H9 (cell line): ENCODE measurements at places on chromosomes 2 and 18.
A peak's percentile ranks its signal among the peaks of the same experiment; 100 is the strongest.

- DNase-seq = no peak
- no peaks in the 10 kb centered on the region for H3K36me3 ChIP-seq
- H3K27me3 ChIP-seq = no peaks in the 10 kb centered on the region
- no peaks in the 10 kb centered on the region for H3K4me1 ChIP-seq
- H3K4me3 ChIP-seq = no peak overlapping the region
- no peak overlapping the region for H3K27ac ChIP-seq
Measured at GRCh38 chr2:152890736-152891135, 172.3 kb downstream of the ARL6IP6 start.

DNA sequence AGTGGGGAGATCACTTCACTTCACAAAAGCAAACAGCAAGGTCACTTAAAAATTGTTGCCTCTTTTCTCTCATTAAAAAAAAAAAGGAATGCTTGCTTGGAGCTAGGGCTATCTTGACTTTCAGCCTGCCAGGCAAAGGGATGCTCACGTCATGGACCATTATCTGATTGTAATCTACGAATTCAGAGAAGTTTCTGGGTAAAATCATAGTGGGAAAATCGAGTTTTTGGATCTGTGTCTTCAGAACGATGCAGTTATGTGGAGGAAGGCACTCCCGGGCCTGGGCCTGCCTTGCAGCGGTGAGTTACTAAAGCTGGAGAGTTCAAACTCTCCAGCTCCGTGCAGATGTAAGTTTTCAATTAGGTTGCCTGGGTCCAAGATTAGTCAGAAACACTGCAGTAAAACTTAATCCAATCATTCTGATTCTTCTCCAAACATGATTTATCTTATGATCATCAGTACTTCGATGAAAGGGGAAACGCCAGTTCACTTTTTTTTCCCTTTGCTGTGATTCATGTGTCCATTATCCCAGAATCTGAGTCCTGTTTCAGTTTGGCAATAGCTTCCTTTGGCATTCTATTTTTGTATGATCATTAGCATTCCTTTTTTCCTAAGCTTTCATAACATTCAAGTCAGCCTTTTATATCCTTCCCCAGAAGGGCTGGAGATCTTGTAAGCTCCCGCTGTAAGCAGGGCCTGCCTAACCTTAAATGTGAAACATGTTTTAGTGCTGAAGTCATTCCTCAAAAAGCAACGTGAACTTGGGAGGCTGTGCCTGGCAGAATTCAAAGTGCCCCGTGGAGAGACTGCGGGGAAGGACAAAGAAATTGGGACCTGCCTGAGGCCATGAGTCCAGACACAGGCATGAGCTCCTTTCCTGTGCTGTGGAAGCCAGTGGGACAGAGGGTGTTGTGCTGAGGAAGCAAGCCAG is 119.3 kb upstream of the TWIST2 start:
- H3K4me1 ChIP-seq = no peaks in the 10 kb centered on the region
- no peaks in the 10 kb centered on the region for H3K36me3 ChIP-seq
- H3K27ac ChIP-seq = no peak overlapping the region
- no peak for DNase-seq

DNA sequence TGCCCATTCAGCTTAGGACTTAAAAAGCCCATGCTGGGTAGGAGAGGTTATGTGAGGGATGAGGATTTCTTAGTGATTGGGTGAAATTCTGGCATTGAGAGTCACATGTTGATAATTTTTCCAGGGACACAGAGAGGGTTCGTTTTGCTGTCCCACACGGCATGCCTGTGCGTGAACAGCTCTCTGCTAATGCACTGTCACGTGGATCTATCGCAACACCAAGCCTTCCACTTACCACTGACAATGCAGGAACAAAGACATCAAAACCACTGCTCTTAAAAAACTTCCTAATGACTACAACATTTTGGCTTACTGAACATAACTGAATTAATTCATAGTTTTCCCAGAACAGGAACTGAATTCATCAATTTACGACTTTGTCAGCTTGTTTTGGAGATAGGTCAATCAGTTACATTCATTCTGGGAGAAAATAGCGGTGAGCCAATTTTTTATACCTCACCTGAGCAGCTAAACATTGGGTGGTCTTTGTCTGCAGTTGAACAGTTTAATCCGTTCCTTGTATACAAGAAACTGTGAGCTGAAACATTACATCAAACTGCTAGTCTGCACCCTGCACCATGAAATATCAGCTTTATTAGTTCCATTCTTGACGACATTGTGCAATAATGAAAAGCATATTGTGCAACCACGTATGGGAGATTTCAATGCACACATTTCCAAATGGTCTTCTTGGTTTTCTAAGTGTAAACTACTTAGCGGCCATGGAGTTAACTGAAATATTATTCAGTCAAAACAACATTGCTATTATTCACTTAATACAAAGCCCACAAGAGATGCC is 127.1 kb downstream of the LPIN1 start:
- no peaks in the 10 kb centered on the region for H3K27me3 ChIP-seq
- no peaks in the 10 kb centered on the region for H3K4me1 ChIP-seq
- no peak overlapping the region for H3K27ac ChIP-seq
- no peak overlapping the region for H3K4me3 ChIP-seq
- no peaks in the 10 kb centered on the region; the same call in 2 of the 3 replicates for H3K36me3 ChIP-seq

DNA sequence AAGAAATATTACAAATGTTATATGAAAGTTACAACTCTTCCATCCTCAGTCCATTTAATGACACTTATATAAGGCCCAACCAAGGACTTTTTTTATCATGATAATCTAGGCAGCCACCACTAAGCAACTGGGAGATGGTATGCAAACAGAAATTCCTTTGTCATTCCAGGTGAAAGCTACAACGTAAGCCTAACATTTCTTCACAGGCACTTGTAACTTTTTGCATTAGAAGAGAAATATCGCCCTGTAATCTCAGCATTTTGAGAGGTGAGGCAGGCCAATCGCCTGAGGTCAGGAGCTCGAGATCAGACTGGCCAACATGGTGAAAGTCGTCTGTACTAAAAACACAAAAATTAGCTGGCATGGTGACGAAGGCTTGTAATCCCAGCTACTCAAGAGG is 581.2 kb upstream of the SLC8A1 start:
- peaks cover 5% of the 10 kb centered on the region; the same call in 1 of the 2 replicates for H3K36me3 ChIP-seq
- H3K27ac ChIP-seq = peak overlapping the region; percentile 66
- DNase-seq = peak; percentile 34
- peak overlapping the region; percentile 36; the same call in 1 of the 3 replicates for H3K4me3 ChIP-seq

DNA sequence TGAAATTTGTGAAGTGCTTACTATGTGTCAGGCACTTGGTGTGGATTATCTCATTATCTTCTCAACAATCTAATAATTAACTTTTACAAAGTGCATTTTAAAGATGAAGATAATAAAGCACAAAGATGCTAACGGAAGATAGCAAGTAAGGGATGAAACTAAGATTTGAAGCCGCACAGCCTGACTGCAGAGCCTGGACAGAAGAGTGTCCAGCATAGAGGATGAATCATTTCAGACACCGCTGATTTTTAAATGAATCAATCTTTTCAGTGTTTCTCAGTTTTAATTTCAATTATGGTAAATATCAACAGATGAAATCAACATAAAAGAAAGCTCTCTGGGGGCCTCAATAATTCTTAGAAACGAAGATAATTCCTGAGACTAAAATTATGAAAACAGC is 24.5 kb upstream of the STAM2 start:
- H3K4me1 ChIP-seq = no peaks in the 10 kb centered on the region; the same call in 1 of the 2 replicates
- no peak overlapping the region for H3K27ac ChIP-seq
- no peaks in the 10 kb centered on the region for H3K27me3 ChIP-seq
- no peak for DNase-seq

- H3K27me3 ChIP-seq = no peaks in the 10 kb centered on the region
- H3K4me1 ChIP-seq = 0 out of 2 replicates have a peak, but pooled peaks cover 2% of the 10 kb centered on the region
- DNase-seq = no peak
- H3K27ac ChIP-seq = no peak overlapping the region
- no peaks in the 10 kb centered on the region for H3K36me3 ChIP-seq
Measured at GRCh38 chr2:64463781-64464180, 9.8 kb downstream of the LGALSL start.

- no peak overlapping the region for H3K4me3 ChIP-seq
- H3K36me3 ChIP-seq = peaks cover 2% of the 10 kb centered on the region
- H3K27ac ChIP-seq = no peak overlapping the region
- no peaks in the 10 kb centered on the region for H3K27me3 ChIP-seq
- no peak for DNase-seq
Measured at GRCh38 chr18:62881509-62882016, 166.2 kb downstream of the PHLPP1 start.

DNA sequence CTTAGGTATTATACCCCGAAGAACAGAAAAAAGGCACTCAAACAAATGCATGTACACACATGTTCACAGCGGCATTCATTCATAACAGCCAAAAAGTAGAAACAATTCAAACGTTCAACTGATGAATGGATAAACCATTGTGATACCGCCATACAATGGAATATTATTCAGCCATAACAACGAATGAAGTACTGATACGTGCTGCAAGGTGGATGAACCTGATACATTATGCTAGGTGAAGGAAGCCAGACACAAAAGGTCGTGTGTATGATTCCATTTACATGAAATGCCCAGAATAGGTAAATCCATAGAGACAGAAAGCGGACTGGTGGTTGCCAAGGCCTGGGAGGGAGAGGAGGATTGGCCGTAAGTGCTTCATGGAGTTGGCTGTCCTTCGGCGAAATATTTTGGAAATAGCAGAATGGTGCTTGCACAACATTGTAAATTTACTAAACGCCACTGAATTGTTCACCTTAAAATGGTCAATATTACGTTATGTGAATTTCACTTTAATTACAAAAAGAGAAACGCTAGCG is 750 bp upstream of the RMP24 start:
- peak overlapping the region; percentile 94 for H3K4me3 ChIP-seq
- peaks cover 2% of the 10 kb centered on the region; the same call in 1 of the 2 replicates for H3K4me1 ChIP-seq
- no peak overlapping the region for H3K27ac ChIP-seq
- peaks cover 20% of the 10 kb centered on the region for H3K36me3 ChIP-seq
- no peak for DNase-seq

- DNase-seq = no peak
- no peaks in the 10 kb centered on the region; the same call in 2 of the 3 replicates for H3K36me3 ChIP-seq
- no peaks in the 10 kb centered on the region for H3K27me3 ChIP-seq
- H3K4me3 ChIP-seq = no peak within 1 kb of the TSS
- no peak within 1 kb of the TSS for H3K27ac ChIP-seq
- no peaks in the 10 kb centered on the region for H3K4me1 ChIP-seq
Measured at GRCh38 chr2:203936535-203936934, at the start of gene ICOS. ICOS (plus strand) TSS chr2:203936763; CDS start chr2:203936815, 52 bp downstream.

GRCh38 chr2:240514631-240515030 is 43.2 kb downstream of the ANKMY1 start:
- DNase-seq = peak; percentile 11
- no peak overlapping the region for H3K27ac ChIP-seq
- no peak overlapping the region for H3K4me3 ChIP-seq
- no peaks in the 10 kb centered on the region; the same call in 1 of the 2 replicates for H3K27me3 ChIP-seq

DNA sequence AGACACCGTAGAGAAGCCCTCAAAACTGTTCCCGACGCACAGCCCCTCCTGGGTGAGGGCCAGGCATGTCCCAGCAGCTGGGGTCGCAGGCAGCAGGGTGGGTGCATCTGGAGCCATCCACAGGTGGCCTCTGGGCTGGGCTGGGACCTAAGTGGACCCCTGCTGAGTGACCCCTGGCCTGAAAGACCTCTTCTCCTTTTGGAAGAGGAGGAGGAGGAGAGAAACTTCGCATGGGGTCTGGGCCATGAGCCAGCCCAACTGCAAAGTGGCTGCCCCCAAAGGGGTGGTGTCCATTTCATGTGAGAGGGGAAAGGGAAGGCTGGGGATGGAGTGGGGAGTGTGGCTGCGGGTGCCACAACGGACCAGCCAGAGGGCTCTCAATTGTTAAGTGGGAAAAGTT is 25.1 kb downstream of the ANO7 start:
- H3K4me1 ChIP-seq = peaks cover 4% of the 10 kb centered on the region; the same call in 1 of the 2 replicates
- no peak for DNase-seq
- H3K4me3 ChIP-seq = no peak overlapping the region; the same call in 1 of the 3 replicates
- no peaks in the 10 kb centered on the region for H3K27me3 ChIP-seq
- no peak overlapping the region for H3K27ac ChIP-seq
- H3K36me3 ChIP-seq = no peaks in the 10 kb centered on the region

GRCh38 chr18:4455113-4455811 is at the start of gene DLGAP1:
DLGAP1 (minus strand) TSS chr18:4455307.
- H3K36me3 ChIP-seq = no peaks in the 10 kb centered on the region; the same call in 1 of the 2 replicates
- H3K27me3 ChIP-seq = peaks cover 4% of the 10 kb centered on the region; the same call in 1 of the 2 replicates
- no peak within 1 kb of the TSS for H3K27ac ChIP-seq
- H3K4me1 ChIP-seq = peaks cover 4% of the 10 kb centered on the region; the same call in 1 of the 2 replicates
- DNase-seq = peak; percentile 82

GRCh38 chr2:119921825-119922224 is 91.1 kb upstream of the EPB41L5 start:
- H3K36me3 ChIP-seq = no peaks in the 10 kb centered on the region
- H3K27me3 ChIP-seq = no peaks in the 10 kb centered on the region
- DNase-seq = no peak
- H3K4me1 ChIP-seq = no peaks in the 10 kb centered on the region

GRCh38 chr2:212109217-212109616 is 429.4 kb downstream of the ERBB4 start:
- no peaks in the 10 kb centered on the region for H3K27me3 ChIP-seq
- no peak overlapping the region for H3K4me3 ChIP-seq
- H3K27ac ChIP-seq = no peak overlapping the region
- peaks cover 25% of the 10 kb centered on the region for H3K36me3 ChIP-seq
- H3K4me1 ChIP-seq = peaks cover 9% of the 10 kb centered on the region; the same call in 1 of the 2 replicates

DNA sequence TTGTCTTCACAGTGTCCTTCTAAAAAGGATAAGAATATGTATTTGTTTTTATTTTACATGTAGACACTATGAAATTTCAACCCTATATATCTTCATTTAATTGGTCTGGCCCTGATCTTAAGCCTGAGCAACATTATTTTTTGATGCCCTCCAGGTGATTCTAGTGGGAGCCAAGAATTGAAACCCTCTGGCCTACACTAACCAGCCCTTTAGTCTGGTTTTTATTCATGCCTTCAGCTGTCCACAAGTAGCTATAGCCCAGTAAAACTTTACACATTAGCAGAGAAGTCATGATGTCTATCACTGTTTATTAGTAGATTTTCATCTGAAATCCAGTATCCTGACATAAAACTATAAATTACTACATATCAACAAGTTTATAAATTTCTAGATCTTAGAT is 52.7 kb upstream of the UBXN4 start:
- no peaks in the 10 kb centered on the region for H3K27me3 ChIP-seq
- H3K4me1 ChIP-seq = no peaks in the 10 kb centered on the region
- H3K36me3 ChIP-seq = peaks cover 26% of the 10 kb centered on the region
- DNase-seq = no peak

- H3K4me1 ChIP-seq = no peaks in the 10 kb centered on the region
- H3K27me3 ChIP-seq = no peaks in the 10 kb centered on the region
- no peak overlapping the region for H3K4me3 ChIP-seq
- no peaks in the 10 kb centered on the region for H3K36me3 ChIP-seq
- no peak for DNase-seq
Measured at GRCh38 chr18:57543560-57543959, 42.9 kb downstream of the FECH start.

DNA sequence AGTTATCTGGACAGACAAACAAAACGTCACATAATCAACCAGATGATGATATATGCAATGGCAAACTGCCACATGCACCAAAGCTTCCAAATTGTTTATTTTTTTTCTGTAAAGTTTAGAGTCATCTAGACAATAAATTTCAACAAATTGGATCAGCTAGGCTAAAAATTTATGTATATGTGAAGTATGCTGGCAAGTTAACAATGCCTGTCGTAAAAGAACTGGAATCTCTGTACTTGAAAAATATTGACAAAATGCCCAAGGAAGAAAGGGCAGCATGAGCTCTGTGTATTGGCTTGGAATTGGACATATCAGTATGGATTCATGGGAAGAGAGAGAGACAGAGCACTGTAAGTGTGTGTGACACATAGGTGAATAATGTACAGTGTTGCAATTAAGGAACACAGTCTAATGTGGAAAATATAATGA is 309.8 kb downstream of the ERBB4 start:
- H3K4me3 ChIP-seq = no peak overlapping the region
- no peak for DNase-seq
- no peaks in the 10 kb centered on the region for H3K36me3 ChIP-seq
- no peak overlapping the region for H3K27ac ChIP-seq

GRCh38 chr2:128818248-128818647 is 499.6 kb upstream of the HS6ST1 start:
- no peaks in the 10 kb centered on the region for H3K27me3 ChIP-seq
- no peak for DNase-seq
- H3K4me1 ChIP-seq = no peaks in the 10 kb centered on the region
- H3K36me3 ChIP-seq = no peaks in the 10 kb centered on the region; the same call in 2 of the 3 replicates
- no peak overlapping the region for H3K4me3 ChIP-seq
- H3K27ac ChIP-seq = no peak overlapping the region
